ENCODE measurements at places on chromosomes 11 and 22.

GRCh38 chr11:64165481-64165841 is 452 bp downstream of the MACROD1 start:
- DNase-seq: no peak

- no peak for DNase-seq
Measured at GRCh38 chr11:34339149-34340064, 18.4 kb downstream of the ABTB2 start.

DNA sequence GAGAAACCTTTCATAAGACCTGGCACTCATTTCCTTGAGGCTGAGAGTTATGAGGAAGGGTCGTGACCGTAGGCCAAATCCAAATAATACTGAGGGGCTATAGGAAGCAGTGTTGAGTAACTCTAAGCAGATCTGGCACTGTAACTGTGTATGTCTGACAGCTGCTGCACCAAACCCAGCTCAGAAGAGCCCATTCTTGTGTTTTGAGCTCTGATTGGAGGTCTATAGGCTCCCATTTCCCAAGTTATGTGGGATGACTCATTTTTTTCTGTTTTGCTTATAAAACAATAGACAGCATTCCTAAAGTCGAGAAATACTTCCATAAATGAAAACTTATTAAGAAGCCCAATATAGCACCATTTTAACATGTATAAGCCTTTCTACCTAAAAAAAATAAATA is 645.8 kb downstream of the DLG2 start:
- DNase-seq: no peak

DNA sequence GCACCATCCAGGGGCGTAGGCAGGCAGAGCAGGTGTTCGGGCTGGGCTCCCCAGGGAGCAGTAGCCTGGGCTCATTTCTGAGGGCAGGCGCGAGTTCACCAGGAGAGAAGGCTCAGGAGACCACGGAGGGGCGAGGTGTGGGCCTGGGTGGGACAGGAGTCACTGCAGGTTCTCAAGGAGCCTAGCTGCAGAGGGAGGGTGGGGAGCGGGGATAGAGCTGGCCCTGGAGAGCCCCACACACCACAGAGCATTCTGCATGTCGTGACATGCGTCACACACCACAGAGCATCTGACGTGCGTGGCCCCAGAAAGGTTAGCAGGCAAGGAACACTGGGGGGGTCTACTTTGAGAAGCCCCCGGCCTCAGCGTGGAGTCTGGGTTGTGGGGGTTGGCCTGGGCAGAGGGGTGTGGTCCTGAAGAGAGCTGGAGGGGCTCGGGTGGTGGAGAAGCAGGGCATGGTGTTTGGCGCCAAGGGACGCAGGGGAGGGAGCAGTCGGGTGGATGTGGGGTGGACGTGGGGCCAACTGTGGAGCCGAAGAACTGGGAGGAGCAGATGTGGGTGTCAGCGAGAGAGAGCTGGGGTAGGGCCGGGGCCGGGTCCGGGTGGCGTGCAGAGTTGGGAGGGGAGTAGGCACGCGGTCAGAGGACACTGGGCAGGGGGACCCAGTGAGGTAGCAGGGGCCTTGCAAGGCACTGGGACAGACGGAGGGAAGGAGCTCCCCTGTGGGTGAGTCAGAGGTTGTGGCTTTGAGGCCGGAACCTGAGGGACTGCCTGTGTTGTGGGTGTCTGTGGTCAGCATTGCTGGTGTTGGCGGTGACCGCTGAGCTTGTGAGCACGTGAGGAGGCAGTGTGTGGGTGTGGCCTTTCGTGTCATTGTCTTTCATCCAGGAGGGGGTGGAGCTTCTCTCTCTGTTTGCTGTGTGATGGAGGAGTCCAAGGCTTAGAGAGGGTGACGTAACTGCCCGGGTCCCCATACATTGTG is 25.5 kb downstream of the CTTN start:
- DNase-seq: no peak

GRCh38 chr11:36292311-36292722 is 3.1 kb upstream of the COMMD9 start:
- DNase-seq: no peak

DNA sequence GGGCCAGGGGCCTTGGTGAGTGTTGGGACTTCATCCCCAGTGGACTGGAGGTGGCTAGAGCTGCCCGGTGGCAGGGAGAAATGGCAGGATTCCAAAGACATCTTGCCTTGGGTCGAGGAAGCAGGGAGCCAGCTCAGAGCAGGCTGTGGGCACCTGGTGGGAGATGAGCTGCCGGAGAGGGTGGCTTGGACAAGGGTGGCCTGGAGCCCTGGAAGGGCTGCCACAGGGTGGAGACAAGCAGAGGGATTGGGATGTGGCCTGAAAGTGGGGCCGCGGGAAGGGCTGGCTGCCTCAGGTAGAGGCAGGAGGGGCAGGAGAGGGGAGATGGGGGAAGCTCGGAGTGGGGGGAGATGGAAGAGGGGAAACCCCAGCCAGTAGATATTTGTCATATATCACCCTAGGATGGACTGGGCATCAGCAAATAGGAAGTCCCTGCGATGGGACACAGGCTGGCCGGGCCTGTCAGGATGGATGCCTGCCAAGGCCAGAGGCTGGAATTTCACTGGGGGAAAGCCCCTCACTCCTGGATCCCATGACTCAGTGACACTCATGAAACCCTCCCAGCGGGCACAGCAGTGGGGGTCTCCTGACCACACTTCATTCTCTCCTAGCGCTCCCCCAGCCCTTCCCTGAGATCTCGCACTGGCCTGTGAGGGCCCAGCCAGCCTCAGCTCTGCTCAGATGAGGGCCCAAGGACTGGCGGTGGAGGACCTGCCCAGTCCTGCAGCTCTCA is 72.0 kb upstream of the SHISAL1 start:
- DNase-seq: no peak

DNA sequence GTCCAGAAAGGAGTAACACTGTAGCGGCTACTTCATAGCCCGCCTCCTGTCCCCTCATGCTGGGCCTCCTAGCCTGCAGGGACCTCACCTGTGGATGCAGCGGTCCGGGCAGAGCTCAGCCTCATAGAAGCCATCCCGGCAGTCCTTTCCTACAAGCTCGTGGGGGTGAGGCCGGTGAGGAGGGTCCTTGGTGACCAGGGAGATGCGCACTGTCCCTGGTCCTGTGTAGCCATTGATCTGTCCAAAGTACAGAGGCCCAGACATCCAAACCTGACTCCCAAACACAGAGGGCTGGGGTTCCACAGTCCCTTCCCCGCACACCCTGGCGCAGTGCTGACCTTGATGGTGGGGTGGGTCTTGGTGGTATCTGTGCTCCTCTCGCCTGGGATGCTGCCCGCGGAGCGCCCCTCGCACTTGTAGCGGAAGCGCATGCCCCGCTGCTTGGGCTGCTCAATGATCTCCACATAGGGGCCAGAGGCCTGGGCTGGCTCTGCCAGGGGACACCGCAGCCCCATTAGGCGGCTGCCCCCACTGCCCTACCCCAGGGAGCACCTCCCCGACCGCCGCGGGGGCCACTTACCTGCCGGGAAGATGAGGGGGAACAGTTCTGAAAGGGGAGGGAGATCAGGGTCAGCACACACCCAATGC is 993 bp downstream of the RELA start:
- DNase-seq: no peak

GRCh38 chr11:125935056-125935455 is 10.8 kb upstream of the VSIG10L2 start:
- DNase-seq: no peak

DNA sequence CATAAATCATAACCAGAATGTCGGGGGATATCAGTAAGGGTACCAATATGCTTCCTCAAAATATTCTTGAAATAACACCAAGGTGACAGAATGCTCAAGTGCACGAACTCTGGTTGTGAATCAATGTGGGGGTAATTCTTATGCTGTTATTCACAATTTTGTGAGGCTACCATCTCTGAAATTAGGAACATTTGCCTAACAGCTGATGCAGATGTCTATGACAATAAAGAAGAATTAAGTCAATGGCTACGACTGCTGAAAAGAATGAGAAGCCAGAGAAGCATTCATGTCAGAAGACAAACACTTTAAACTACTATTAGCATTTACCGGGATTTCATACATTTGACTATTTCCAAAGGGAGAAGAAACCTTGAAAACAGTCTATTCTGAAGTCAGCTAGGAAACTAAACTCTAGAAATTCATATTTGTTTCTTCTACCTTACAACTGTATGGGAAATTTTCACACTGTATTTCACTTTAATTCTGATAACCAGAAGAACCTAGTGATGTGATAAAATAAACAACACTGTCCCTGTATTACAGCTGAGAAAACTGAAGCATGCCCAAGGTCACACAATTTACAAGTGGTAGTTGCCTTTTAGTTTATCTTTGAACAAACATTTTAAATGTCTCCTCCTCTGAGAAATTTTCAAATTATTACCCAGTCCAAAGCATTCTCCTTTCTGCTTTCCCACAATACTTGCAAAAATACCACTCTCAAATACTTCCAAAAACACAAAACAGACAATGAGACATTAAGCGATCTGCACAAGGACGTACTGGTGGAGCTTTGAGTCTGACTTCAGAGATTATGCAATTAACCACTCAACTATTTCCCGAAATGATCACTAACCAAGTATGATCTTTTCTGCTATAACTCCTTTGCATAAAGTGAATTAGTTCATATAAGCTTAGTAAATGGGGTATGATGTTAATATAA is 18.0 kb upstream of the ARHGAP32 start:
- DNase-seq: no peak

- DNase-seq: no peak
Measured at GRCh38 chr22:41905411-41906202, 9.3 kb downstream of the SHISA8 start.

DNA sequence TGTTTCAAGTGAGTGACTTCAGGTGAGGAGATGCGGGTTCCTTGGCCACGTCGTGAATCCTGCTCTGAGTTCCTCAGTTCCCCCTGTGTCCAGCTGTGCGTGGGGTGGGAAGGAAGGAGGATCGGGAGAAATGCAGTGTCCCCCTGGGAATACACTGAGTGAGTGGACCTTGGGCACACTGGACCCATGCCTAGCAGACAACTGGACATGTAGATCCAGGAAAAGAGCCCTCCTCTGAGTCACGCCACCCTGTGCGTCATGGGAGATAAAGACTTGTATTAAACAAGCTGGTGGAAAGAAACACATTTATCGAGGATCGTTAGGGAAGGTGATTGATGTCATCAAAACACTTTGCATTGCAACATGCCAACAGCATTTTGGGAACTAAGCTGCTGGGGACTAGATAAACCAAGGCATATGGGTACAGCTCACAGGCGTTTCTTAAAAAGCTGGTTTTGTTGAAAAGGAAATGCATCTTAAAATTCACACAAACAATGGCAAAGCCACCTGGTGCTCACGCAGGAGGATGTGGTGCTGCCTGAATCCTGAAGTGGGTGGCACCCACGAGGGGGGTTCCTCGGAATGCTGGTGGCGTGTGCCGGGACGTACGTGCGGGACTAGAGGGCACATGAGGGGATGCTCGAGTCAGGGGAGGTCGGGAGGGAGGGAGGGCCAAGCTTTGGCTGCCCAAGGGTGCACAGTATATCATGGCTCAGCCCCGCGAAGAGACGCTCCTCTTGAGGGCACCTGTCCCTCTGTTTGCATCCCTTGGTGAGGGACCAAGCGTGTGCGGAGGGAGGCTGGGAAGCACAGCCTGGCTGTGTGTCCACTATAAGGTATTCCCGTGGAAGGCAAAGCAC is 303.5 kb downstream of the TBC1D22A start:
- no peak for DNase-seq

DNA sequence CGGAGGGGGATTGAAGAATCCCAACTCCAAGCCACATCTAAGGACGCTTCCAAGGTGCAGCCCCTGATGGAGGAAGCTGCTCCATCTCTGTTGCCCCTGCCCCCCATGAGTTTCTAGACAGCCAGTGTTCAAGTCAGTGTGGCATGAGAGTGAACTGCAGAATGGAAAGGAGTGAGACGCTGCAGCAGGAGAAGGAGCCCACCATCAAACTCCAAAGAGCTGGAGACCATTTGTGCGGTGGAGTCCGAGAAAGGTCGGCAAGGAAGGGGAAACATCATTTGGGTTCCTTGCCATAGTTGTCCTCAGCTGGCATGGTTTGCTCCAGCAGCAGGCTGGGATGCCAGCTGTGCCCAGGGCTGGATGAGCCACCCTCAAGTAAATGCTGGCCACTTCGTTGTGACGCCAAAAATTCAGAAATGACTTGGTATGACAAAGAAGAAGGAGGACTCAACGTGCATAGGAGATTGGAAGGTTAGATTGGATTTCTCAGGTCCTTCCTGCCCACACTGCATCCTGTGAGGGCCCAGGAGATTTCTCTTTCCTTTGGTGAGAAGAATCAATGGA is 16.4 kb downstream of the APOL2 start:
- DNase-seq: no peak

GRCh38 chr11:111602865-111603610 is 789 bp downstream of the SIK2 start:
- no peak for DNase-seq

DNA sequence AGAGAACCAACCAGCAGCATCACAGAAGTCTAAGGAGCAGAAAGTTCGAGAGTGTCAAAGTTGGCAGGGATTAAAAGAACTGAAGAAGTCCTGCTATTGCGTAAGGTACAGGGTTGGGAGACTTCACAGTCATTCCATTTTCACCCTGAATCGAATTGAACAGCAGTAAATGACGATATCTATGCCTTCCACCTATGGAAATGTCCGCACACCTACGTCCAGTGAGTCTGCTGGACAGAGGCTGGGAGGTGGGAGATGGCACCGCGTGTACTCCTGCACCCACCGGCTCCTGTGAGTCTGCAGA is 116.7 kb downstream of the MICAL3 start:
- DNase-seq: no peak

- DNase-seq: no peak
Measured at GRCh38 chr11:58900479-58901420, 38.5 kb upstream of the GLYATL1 start.

GRCh38 chr11:70169127-70169526 is 34.0 kb upstream of the FADD start:
- DNase-seq: no peak

DNA sequence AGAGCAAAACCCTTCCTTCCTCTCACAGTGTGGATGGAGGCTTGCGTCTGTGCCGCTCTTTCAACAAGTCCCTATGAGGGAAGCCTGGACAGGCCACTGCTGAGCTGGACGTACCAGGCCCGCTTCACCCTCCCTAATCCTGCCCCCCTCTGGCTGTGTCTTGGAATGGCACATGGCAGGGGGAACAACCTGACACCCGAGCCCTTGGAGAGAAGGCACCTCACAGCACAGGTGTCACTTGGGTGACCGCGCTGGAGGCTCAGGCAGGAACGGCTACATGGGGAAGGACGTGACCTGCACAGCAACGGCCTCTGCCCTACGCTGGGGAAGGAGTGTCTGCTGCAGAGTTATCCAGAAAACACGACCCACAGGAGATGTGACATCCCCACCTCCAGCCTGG is 11.0 kb downstream of the CARS1 start:
- no peak for DNase-seq

DNA sequence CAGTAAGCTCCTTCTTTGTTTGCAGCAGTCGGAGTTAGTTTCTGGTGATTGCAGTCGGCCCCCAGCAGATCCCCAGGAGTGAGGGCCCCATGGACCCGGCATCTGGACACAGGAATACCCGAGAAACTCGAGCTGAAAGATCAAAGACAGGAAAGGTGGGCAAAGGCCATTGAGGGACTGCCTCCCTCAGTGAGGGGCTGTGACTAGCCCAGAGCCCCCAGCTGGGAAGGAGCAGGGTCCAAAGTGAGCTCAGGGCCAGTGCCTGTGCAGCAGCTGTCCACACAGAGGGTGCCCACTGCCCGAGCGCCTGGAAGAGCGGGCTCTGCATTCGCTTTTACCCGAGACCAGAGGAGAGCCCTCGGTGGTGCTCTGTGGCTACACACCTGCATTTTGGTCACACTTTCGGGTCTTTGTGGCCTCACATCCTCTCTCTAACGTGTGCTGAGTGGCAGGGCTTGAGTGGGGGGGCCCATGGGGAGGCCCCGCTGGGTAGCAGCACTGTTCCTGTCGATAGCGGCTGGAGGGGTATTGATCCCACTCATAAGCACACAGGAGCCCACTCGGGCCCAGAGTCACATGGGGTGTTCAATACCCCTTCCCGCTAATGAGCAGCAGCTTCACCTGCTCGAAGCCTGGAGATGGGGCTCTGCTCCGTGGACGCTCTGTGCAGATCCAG is 532.9 kb downstream of the TBC1D22A start:
- no peak for DNase-seq

Data from activated gamma-delta T cell (primary cell).